ENCODE measurements at places on chromosomes 3 and 15.

- DNase-seq, result no peak
Observed at GRCh38 chr15:99409560-99409959, 156.2 kb upstream of the MEF2A start.

GRCh38 chr3:170346481-170347392, 10.8 kb upstream of the SKIL start:
- no peak for DNase-seq

- no peak for DNase-seq
Observed at GRCh38 chr3:173905381-173905780, 507.8 kb downstream of the NLGN1 start.

- no peak for DNase-seq
Observed at GRCh38 chr15:45469441-45469840, 53.1 kb downstream of the SLC30A4 start.

GRCh38 chr3:2390926-2391532, 292.4 kb downstream of the CNTN4 start:
- DNase-seq, result no peak

DNA sequence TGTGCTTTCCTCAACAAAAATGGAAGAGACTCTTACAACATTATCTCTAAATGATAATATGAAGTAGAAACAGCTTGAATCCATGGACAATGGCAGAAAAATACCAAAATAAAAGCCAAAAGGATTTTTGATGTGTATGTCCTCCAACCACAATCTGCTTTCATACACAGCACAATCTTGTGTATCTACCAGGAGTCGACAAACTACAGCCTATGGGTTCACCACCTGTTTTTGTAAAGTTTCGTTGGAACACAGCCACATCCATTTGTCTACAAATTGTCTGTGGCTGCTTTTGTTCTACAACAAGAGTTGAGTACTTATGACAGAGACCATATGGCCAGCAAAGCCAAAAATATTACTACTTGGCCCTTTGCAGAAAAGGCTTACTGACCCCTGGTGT, 88.7 kb upstream of the UBE2E2 start:
- DNase-seq, result no peak

GRCh38 chr15:99252326-99252725, 1.0 kb downstream of the LRRC28 start:
- no peak for DNase-seq

- no peak for DNase-seq
Observed at GRCh38 chr3:48990636-48991469, 812 bp downstream of the P4HTM start.

DNA sequence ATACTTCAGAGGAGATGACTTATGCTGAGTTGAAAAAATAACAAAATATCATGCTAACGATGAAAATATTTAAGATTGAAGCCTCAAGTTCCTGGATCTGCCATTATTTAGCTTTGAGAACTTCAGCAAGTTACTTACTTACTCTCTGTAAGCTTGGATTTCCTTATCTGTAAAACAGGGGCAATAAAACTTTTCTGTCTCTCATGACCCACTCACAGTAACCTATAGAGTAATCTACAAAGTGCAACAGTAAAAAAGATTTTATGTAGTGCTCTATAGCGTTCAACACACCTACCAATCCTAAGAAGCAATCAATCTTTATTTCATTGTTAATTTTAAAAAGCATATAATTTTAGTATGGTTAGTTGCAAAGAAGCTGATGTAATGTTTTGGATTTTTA, 478.6 kb downstream of the ZIC1 start:
- DNase-seq, result no peak

- peak; percentile 44 for DNase-seq
Observed at GRCh38 chr3:14875411-14876175, 56.8 kb downstream of the FGD5 start.

GRCh38 chr3:166420071-166420470, 582.8 kb upstream of the BCHE start:
- no peak for DNase-seq
